ENCODE measurements at places on chromosomes 6 and 20. TPM values are rescaled to one million over a fixed set of nuclear protein-coding genes. Genes with fewer than 3 reads are reported as not detected.

FAM209A gene
- total RNA-seq, result not detected

- DNase-seq, result peak; percentile 56
These were observed 8.6 kb downstream of the MAP3K5 start for GRCh38 chr6:136783495-136784270.

GRCh38 chr6:163324688-163325389, 89.7 kb upstream of the QKI start:
- DNase-seq, result peak; percentile 32

GRCh38 chr20:2005359-2005758, 11.5 kb upstream of the PDYN start:
- peak; percentile 5 for DNase-seq

CABLES2 gene
- total RNA-seq, result 7.2 TPM

NKAIN2 gene
- total RNA-seq, result 0.06 TPM

- DNase-seq, result peak; percentile 1
These were observed 22.1 kb upstream of the EYA2 start for GRCh38 chr20:46872328-46873211.

EPPIN gene
- not detected for total RNA-seq

GRCh38 chr6:162245830-162246420, 481.6 kb downstream of the PRKN start:
- no peak for DNase-seq

OPN5 gene
- not detected for total RNA-seq

GRCh38 chr6:157061770-157062594, 261.3 kb downstream of the TMEM242 start:
- DNase-seq, result no peak

TRIM10 gene
- not detected for total RNA-seq

UBD gene
- not detected for total RNA-seq

- DNase-seq, result peak; percentile 61
These were observed 164.9 kb upstream of the SASH1 start for GRCh38 chr6:148177589-148178233.

LAMA2 gene
- total RNA-seq, result 112 TPM

DNA sequence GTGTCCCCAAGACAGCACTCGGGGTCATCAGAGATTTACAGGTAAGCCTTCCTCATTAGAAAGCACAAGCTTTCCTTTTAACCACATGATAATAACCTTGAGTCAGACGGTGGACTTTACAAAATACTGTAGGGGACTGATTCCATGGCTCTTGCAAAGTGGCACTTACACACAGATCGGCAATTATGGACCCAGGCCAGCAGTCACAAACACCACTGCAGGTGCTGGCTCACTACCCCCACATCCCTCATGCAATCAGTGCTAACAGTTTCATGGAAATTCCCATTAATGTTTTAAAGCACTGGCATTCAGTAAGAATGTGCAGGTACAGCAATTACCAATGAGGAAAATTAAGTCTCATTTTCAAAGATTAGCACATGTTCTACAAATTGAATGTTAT, 516.5 kb downstream of the PRKN start:
- DNase-seq, result no peak

DNA sequence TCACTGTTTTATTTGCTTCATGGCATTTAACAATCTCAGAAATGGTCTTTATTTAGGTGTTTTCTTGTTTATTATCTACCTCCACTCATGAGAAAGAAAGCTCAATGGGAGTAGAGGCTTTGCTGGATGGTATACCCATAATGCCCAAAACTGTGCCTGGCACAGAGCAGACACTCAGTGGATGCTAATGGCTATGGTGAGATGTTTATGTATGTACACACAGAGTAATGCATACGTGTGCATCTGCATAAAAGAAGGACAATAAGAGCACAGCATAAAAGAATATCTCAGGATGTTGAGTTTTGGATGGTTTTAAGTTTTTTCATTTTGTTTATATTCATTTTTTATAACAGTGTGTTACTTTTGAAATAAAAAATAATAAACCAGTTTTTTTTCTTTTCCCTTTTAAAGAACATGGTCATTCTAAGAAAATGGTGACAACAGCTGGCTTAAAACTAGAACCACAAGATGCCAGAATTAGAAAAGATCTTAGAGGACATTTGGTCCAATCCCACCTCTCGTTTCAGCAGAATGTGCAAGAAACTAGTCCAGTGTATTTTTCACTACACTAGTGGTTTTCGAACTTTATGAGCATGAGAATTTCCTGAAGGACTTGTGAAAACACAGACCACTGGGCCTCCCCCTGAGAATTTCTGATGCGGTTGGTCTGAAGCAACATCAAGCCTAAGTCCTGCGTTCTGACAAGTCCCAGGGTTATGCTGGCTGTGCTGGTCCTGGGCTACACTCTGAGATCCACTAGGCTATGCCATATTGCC, 131.9 kb downstream of the FYN start:
- no peak for DNase-seq

DNA sequence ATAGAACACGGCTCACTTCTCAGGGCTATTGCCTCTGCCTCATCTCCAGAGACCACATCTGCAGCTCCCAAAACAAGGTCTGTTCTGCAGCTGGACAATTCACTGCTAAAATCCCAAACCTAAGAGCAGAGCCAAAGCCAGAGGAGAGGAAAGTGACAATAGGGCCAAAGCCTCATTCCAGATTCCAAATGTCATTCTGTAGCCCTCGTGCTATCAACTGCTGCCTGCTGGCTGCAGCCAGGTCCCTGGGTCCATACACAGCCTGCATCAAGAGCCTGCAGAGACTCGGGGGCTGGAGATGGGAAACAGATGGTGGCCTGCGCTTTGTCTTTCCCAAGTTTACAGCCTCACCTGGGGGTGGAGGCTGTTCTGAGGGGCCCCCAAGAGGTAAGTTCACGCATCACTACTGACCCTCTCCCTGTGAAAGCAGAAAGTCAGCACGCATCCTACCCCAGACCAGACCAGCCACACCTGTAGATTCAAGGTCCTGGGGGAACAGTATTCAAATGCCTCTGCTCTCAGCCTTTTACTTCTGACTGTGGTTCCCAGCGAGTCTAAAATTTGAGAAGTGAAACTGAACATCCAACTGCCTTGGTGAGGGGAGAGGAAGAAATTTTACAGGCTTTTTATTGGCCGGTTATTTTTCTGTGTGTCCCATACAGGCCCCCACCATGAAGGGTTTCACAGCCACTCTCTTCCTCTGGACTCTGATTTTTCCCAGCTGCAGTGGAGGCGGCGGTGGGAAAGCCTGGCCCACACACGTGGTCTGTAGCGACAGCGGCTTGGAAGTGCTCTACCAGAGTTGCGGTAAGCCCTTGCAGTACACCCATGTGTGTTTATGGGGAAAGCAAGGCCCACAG, at the start of gene LY86:
LY86 (plus strand) TSS at position 657 of the 860 bp plus-strand sequence; CDS start at position 672, 15 bp downstream.
- no peak for DNase-seq

- DNase-seq, result no peak
These were observed 220.8 kb upstream of the HEY2 start for GRCh38 chr6:125528621-125529041.

TBC1D22B gene
- total RNA-seq, result 6.6 TPM

DNA sequence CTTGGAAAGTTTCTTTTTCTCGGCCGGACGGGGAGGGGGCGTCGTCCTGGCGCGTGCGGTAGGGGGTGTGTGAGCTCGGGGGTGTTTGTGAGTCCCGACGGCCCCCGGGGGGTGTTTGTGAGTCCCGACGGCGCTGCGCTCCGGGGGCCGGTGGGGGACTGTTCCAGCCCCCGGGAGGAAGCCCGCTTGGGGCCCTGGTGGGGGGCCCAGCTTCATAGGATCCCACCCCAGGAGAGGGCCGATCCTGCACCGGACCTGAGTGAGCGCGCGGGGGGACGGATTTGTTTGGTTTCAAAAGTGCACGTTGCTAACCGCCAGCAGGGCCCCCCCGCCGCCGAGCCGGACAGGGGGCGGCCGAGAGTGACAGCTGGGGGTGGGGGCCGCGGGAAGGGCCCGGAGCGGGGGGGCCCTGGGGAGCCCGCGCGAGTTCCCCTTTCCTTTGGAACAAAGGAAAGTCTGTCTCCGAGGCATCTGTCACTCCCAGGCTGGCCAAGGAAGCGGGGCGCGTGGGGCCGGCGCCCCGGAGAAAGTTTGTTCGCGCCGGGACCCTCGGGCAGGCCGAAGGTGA, 485 bp downstream of the TGIF2 start:
- DNase-seq, result no peak

- no peak for DNase-seq
These were observed 208.3 kb upstream of the RAB32 start for GRCh38 chr6:146335336-146335735.

- DNase-seq, result no peak
These were observed 59.6 kb downstream of the EFCAB8 start for GRCh38 chr20:32918296-32918695.

DNA sequence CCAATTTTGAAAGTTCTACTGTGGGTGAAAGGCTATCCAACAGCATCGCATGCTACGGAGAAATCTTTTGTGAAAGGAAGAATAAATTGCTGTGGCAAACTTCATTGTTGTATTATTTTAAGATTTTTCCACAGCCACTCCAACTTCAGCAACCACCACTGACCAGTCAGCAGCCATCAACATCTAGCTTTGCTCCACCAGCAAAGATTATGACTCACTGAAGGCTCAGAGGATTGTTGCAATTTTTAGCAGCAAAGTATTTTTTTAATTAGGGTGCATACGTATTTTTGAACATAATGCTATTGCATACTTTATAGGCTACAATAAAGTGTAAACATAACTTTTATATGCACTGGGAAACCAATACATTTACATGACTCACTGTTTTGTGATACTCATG, 493.5 kb downstream of the TFAP2A start:
- no peak for DNase-seq

- DNase-seq, result no peak
These were observed 165.2 kb downstream of the CLIC5 start for GRCh38 chr6:45850378-45851033.

GRCh38 chr6:35139924-35140638, 1.1 kb downstream of the TCP11 start:
- DNase-seq, result peak; percentile 60

FILIP1 gene
- total RNA-seq, result under 0.01 TPM

LEMD2 gene
- 52.5 TPM for total RNA-seq

C20orf202 gene
- not detected for total RNA-seq

SYCP2L gene
- total RNA-seq, result not detected

- DNase-seq, result no peak
These were observed 128.9 kb upstream of the PROKR2 start for GRCh38 chr20:5445611-5446010.

GRCh38 chr20:4063631-4064030, 48.3 kb upstream of the RNF24 start:
- no peak for DNase-seq

DNA sequence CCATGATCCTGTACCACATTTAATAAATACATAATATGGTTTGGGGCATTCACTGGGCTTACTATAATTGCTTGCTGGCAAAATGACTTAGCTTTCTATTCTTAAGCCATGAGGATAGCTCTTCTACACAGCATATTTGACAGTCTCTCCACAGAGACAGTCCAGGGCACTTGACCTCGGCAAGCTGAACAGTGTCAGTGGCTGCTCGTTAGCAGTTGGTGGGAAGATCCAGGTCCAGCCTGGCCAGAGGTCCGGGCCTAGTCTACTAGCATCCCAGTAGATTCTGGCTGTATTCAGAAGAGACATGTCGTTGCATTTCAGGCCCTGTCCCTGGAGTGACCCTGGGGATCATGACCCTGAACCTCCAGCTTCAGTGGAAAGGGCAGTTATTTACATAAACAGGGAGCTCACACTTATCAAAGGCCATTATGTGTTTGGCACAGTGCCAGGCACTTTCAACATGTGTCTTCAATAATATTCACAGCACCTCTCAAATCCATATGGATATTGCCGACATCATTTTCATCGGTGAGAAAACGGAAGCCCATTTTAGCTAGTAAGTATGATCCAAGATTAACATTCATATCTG, 139.0 kb downstream of the IMPG1 start:
- no peak for DNase-seq

DNA sequence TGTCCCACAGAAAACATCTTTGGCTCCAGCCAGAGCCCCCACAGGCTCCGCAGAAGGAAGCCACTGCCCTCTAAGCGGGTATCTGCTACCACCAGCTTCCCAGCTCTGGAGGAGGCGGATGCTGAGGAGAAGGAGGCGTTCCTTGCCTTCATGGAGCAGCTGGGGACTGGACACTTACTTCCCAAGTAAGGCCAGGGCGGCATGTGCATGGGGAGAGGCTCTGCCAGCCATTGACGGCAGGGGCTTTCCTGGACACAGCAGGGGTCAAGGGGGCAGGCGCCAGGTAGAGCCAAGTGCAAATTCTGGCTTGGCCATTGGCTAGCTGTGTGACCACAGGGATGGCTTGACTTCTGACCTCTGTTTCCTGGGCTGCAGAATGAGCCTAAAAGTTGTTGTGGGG, 17.8 kb downstream of the RAB44 start:
- no peak for DNase-seq
